ENCODE measurements at places on chromosomes 1 and 21.

DNA sequence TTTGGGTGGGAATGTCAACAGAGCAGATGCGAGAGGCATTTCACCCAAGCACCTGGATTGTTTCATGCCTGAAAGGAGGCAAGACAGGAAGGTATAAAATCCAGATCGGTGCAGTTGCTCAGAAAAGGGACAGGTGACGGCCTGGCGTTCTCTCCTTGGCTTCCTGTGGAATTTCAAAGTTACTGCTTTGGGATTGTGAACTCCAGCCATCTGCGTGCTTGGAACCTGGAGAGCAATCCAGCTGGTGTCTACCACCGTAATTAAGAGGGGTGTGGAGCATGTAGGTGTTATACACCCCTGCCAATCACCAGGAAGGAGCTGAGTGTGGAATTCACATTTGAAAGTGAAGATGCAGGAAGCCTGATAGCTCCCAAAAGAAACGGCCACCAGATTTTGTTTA lies 286.1 kb downstream of the KIF26B start:
- no peak for DNase-seq

DNA sequence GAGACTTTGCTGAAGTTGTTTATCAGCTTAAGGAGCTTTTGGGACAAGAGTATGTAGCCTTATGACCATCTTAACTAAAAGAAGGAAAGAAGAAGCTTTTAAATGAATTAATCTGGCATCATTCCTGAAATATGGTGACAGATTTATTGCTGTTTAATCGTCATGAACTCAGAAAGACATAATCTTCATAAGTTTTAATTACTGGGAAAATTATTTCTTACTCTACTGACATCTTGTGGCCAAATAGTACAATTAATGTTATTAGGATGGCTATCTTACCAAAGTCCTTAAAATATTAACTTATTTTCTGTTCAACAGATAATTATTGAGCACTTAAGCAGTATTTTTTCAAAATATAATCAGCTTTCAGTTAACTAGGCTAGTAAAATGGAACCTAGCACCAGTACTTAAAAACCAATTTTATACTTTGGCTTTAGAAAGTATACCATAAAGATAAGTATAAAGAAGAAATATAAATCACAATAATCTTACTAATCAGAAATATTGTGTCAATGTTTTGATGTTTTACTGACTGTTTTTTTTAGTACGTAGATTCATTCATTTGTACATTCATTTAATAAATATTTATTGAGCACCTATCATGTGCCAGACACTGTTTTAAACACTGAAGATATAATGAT lies 34.7 kb upstream of the GPR25 start:
- no peak for DNase-seq

DNA sequence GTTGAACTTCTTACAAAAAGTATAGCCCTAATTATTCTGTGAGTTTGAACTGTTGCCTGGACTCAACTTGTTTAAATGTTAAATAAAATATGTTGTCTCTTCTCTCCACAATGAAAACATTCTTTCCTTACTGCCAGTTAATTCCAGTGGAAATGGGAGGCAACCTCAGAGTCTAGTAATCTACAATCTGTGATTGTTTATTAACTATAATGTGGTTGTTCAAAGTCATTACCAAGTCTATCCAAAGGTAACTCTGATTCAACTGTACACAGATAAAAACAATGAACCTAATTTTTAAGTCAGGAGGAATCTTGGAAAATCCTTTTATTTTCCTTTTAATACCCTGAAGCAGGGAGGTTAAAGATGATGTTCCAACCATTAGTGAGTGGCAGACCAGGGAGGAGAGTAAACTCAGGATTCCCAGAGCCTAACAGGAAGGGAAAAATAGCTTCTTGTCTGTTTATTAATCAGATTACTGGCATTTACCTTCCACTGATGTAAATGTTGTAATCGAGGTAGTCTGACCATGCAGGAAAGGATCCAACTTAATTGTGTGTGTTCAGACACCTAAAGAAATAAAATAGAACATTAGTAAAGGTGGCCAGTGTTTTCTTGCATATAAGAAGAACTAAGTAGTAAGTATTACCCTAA lies 57.1 kb upstream of the TBX15 start:
- no peak for DNase-seq

GRCh38 chr1:38025233-38025632 lies 12.7 kb downstream of the UTP11 start:
- DNase-seq = no peak

- DNase-seq = no peak
Observed at GRCh38 chr21:29329406-29329805, 30.7 kb downstream of the BACH1 start.

- DNase-seq = no peak
Observed at GRCh38 chr21:38363693-38364092, 106.9 kb downstream of the KCNJ15 start.

DNA sequence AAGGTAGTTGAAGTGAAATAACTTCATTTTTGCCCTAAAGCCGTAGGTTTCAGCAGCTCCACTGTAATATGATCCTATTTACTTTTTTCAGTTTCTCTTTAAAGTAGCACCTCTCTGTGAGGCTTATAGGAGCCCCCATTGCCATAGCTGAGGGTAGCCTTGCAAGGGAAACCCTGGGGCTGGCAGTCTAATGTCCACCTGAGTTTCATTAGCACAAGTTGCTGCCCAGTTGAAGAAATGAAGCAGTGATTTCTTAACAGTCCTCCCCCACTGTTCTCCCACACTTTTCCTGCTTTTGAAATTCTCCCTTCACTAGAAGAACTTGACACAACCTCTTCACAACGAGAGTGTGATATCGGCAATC lies 1.5 kb downstream of the HMCN1 start:
- no peak for DNase-seq

DNA sequence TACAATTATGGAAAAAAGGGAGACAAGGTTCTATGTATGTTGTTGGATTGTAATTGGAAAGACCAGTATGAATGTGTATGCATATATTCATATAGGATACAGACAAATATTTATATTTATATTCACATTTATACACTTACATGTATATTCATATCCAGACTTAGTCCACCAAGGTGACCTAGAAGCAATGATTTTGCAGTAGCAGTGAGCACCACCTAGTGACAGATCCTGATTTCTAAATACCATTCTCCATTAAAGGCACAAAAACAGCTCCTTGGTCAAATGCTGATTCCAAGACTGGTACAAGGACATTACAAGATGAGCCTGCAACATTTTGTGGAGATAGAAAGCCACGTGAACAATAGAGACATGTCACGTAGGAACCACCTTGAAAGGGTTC lies 153.4 kb downstream of the SDCCAG8 start:
- no peak for DNase-seq

GRCh38 chr1:221411283-221411682 lies 330.6 kb downstream of the DUSP10 start:
- DNase-seq = no peak

- DNase-seq = no peak
Observed at GRCh38 chr1:167924543-167925231, 10.8 kb upstream of the ADCY10 start.

DNA sequence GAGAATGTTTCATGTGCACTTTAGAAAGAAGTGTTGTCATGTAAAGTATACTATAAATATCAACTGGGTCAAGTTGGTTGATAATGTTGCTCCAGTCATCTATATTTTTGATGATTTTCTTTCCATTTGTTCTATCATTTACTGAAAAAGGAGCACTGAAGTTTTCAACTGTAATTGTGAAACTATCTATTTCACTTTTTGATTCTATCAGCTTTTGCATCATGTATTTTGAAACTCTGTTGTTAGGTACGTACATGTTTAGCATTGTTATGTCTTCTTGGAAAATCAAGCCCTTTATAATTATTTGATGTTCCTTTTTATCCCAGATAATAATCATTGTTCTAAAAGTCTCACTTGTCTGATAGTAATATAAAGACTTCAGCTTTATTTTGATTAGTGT lies 14.4 kb upstream of the HIVEP3 start:
- no peak for DNase-seq

DNA sequence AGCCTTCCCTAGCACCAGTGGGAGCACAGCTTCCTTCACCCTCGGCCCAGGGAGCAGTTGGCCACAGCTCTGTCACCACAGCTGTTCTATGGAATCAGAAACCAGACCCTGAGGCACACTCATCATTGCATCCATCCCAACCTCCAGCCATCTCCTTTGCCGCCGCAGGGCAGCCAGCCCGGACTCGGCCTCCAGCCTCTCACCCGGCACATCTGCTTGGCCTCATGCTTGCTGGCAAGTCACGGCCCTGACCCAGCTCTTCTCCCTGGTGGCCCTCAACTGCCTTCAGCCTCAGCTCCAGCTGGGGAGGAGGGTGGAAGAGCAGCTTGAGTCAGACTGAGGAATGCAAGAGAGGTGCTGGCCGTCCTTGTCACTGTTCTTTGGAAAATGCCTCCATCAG lies 59.8 kb downstream of the TOR1AIP2 start:
- no peak for DNase-seq

DNA sequence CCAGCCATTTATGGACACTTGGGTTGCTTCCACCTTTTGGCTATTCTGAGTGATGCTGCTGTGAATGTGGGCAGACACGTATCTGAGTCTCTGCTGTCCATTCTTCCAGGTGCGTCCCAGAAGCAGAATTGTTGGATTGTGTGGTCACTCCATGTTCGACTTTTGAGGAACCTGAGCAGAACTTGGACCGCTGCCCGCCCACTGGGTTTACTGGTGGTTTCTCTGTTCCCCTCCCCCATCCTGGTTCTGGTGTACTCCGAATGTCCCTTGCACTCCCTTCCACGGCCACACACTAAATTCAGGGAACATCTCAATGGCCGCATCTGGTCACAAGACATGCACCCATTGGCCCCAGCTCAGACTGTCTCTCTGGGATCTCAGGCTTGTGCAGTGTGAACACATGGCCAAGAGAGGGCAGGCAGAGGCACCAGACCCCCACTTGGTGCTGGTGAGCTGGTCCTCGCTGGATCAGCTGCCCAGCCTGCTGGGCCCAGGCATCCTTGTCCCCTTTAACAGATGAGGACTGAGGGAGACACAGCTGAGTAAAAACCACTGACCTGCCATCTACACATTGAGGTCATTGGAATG lies 565.1 kb downstream of the NPHP4 start:
- no peak for DNase-seq

DNA sequence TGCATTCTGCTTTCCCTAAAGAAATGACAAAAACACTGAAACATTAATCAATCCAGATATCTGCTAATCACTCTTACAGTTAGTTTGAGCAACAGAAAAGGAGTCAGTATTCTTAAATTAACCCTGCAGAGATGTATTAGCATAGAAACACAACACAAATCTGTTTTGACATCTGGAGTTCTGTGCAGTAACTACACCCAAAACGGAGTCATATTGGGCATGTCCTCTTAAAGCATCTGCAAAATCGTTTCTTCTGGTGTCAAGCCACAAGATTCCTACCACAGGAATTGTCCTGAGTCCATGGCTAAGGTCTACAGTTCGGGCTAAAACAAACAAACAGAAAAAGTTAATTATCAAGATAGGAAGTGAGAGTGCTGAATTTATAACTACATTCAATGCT lies 332.1 kb upstream of the PKN2 start:
- no peak for DNase-seq

- DNase-seq = no peak
Observed at GRCh38 chr1:200659269-200659668, 10.4 kb downstream of the DDX59 start.

- DNase-seq = no peak
Observed at GRCh38 chr21:14886001-14886400, 178.8 kb downstream of the NRIP1 start.

- no peak for DNase-seq
Observed at GRCh38 chr1:118485757-118486156, 300.7 kb upstream of the SPAG17 start.

GRCh38 chr1:223125766-223126165 lies 17.3 kb downstream of the TLR5 start:
- DNase-seq = no peak

- no peak for DNase-seq
Observed at GRCh38 chr1:32647308-32648134, 2.8 kb downstream of the ZBTB8OS start.

DNA sequence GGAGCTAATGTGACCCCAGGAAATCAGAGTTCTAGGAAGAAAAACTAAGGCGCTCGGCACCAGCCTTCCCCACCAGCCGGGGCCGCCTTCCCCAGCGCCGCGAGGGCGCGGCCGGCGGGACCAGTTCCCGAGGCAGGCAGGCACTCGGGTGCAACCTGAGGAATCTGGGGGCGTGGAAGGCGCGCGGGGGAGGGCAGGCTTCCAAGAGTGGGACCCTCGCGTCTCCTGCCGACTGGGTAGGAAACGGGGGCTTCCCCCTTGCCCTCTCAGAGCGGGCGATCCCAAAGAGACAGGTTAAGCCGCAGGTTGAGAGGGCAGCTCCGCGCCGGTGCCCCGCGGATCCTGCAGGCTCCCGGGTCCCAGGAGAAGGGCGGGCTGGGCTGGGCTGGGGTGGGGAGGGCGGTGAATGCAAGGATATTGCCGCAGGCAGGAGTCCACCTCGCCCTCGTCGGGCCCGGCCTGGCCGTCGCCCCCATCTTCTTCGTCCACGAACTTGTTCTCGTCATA lies 431 bp downstream of the ARPC5 start:
- DNase-seq = peak; percentile 23

DNA sequence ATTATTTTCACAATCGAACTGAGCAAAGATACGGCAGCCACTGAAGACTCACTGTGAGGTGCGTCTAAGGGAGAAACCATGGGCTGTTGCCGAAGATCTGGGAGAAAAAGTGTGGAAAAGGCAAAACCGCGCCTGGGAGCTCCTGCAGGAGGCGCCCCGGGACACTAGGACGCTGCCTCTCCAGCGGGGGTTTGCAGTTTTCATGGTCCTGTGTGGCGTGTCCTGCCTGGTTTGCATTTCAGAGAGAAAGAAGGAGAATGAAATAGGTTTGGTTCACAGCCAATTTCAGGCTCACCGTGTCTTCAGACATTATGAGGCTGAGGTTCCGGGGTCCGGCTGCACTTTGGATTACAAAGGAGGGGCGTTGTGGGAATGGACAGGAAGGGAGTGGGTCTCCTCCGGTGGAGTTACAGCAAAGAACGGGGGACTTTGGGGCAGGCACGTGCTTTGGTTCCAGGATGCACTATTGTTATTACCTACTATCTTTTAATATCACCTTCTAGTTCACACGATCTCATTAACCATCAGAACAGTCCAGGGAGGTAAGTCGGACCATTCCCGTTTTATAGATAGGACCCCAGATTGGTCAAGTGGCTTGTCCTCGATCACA lies 179.8 kb downstream of the DYRK1A start:
- no peak for DNase-seq

DNA sequence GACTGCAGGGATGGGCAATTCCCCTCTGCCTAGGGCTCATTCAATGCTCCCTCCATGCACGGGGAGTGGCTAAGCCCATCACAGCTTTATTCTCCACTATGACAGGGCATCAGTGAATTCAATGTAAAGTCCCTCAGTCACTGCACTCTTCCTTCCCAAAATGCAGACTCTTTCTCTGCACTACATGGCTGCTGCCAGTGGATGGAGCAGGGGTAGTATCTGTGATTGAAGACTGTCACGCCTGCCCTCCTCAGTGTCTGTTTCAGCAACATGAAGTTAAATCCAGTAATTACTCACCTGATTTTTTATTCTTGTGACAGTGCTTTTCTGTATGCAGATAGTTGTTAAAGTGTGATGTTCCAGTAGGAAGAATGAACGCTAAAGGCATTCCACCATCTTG lies 1323.2 kb downstream of the AMY1C start:
- DNase-seq = no peak
